IMR-90 (cell line): ENCODE measurements at places on chromosomes 1 and 21. TPM values are rescaled to one million over a fixed set of nuclear protein-coding genes. Genes with fewer than 3 reads are reported as not detected.

- H3K36me3 ChIP-seq: no peaks in the 10 kb centered on the region
- no peak overlapping the region for H3K27ac ChIP-seq
- no peak overlapping the region for H3K4me3 ChIP-seq
- H3K4me1 ChIP-seq: no peaks in the 10 kb centered on the region
- no peaks in the 10 kb centered on the region for H3K27me3 ChIP-seq
Observed at GRCh38 chr1:177615251-177615650, 354.6 kb downstream of the SEC16B start.

GRCh38 chr1:219323426-219323825, 149.7 kb downstream of the LYPLAL1 start:
- H3K27ac ChIP-seq: peak overlapping the region; percentile 29; the same call in 1 of the 2 replicates
- no peak overlapping the region for H3K4me3 ChIP-seq
- peaks cover 2% of the 10 kb centered on the region; the same call in 1 of the 2 replicates for H3K36me3 ChIP-seq
- H3K4me1 ChIP-seq: peaks cover 10% of the 10 kb centered on the region
- peaks cover 5% of the 10 kb centered on the region for H3K27me3 ChIP-seq
- DNase-seq: peak; percentile 40

GRCh38 chr1:38727684-38728584, 131.6 kb downstream of the RRAGC start:
- peak; percentile 68 for DNase-seq
- no peak overlapping the region for H3K27ac ChIP-seq
- no peak overlapping the region for H3K4me3 ChIP-seq
- H3K4me1 ChIP-seq: no peaks in the 10 kb centered on the region
- no peaks in the 10 kb centered on the region for H3K36me3 ChIP-seq

- peaks cover 4% of the 10 kb centered on the region for H3K4me1 ChIP-seq
- H3K27me3 ChIP-seq: no peaks in the 10 kb centered on the region
- no peak overlapping the region for H3K4me3 ChIP-seq
- no peak overlapping the region for H3K27ac ChIP-seq
- DNase-seq: no peak
Observed at GRCh38 chr1:54171016-54171415, 18.2 kb upstream of the CDCP2 start.

GRCh38 chr1:170685166-170685565, 21.2 kb downstream of the PRRX1 start:
- H3K27ac ChIP-seq: no peak overlapping the region
- no peak overlapping the region for H3K4me3 ChIP-seq
- H3K4me1 ChIP-seq: peaks cover 7% of the 10 kb centered on the region; the same call in 1 of the 2 replicates
- peak; percentile 94 for DNase-seq
- no peaks in the 10 kb centered on the region for H3K27me3 ChIP-seq

- peak overlapping the region; percentile 57 for H3K4me3 ChIP-seq
- H3K27me3 ChIP-seq: no peaks in the 10 kb centered on the region
- H3K27ac ChIP-seq: no peak overlapping the region; the same call in 1 of the 2 replicates
- no peaks in the 10 kb centered on the region for H3K36me3 ChIP-seq
- peaks cover 8% of the 10 kb centered on the region; the same call in 1 of the 2 replicates for H3K4me1 ChIP-seq
- no peak for DNase-seq
Observed at GRCh38 chr1:29259802-29260441, 23.6 kb downstream of the PTPRU start.

DNA sequence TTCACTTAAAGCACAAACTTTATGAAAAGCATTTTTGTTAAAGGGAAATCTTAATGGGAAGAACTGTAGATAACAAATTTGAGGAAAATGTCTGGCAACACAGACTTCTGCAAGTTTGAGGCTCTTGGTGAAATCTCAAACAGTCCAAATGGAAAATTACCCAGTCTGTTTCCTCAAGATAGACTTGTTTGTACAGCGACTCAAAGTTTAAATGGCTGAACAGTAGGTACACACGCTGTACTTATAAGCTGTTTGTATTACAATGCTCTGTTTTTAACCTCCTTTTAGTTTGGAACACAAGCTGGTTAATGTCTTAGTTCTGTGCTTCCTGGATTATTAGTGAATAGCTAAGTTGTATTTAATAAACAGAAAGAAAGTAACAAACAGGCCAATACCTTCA, 217.1 kb downstream of the NFIA start:
- no peak overlapping the region for H3K4me3 ChIP-seq
- no peaks in the 10 kb centered on the region for H3K4me1 ChIP-seq
- no peaks in the 10 kb centered on the region for H3K27me3 ChIP-seq
- no peaks in the 10 kb centered on the region for H3K36me3 ChIP-seq

- no peak for DNase-seq
- no peaks in the 10 kb centered on the region for H3K27me3 ChIP-seq
- peaks cover 28% of the 10 kb centered on the region for H3K4me1 ChIP-seq
- peaks cover 44% of the 10 kb centered on the region for H3K36me3 ChIP-seq
- peak overlapping the region; percentile 52 for H3K27ac ChIP-seq
Observed at GRCh38 chr21:34835526-34835925, 166.7 kb downstream of the CLIC6 start.

DNA sequence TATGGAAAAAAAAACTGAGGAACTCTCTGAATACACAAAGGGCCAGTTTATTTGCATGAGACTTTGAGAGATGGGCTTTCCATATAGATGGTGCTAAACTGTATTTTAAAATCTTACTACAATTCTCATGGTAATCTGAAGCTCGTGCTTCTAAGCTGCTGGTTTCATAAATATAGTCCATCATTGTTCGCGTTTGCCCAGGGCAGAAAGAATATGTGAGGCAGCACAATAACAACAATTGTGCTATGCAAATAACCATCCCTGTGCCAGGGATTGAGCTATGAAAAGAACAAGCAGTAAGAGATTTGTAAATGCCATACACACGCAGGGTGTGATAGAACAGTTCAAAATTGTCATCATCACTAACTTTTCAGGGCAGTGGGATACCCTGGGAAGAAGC, 4.9 kb upstream of the EPS15 start:
- DNase-seq: no peak
- H3K4me3 ChIP-seq: no peak overlapping the region
- no peaks in the 10 kb centered on the region for H3K36me3 ChIP-seq
- H3K27me3 ChIP-seq: no peaks in the 10 kb centered on the region

GRCh38 chr21:28229814-28230213, 762.9 kb downstream of the LTN1 start:
- no peaks in the 10 kb centered on the region for H3K36me3 ChIP-seq
- no peaks in the 10 kb centered on the region for H3K27me3 ChIP-seq
- H3K4me3 ChIP-seq: no peak overlapping the region
- peaks cover 12% of the 10 kb centered on the region for H3K4me1 ChIP-seq
- H3K27ac ChIP-seq: peak overlapping the region; percentile 91; the same call in 1 of the 2 replicates

GRCh38 chr1:192907545-192908243, 98.9 kb downstream of the RGS2 start:
- no peaks in the 10 kb centered on the region for H3K36me3 ChIP-seq
- peak; percentile 20 for DNase-seq
- H3K27ac ChIP-seq: no peak overlapping the region

DNA sequence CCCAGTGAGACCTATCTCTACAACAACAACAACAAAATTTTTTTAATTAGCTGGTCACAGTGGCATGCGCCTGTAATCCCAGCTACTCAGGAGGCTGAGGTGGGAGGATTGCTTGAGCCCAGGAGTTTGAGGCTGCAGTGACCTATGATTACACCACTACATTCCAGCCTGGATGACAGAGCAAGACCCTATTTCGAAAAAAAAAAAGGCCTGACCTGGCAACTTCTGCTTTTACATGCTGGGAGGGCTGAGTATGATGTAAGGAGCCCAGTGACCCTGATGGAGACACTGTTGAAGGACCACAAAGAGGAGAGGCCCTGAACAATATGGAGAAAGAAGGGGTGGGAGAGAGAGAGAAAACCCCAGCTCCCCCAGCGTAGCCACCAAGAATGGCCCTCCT, 9.2 kb upstream of the VPS26C start:
- H3K36me3 ChIP-seq: no peaks in the 10 kb centered on the region
- DNase-seq: no peak
- H3K4me1 ChIP-seq: peaks cover 2% of the 10 kb centered on the region; the same call in 1 of the 2 replicates
- no peak overlapping the region for H3K4me3 ChIP-seq
- peaks cover 1% of the 10 kb centered on the region; the same call in 1 of the 2 replicates for H3K27me3 ChIP-seq

DNA sequence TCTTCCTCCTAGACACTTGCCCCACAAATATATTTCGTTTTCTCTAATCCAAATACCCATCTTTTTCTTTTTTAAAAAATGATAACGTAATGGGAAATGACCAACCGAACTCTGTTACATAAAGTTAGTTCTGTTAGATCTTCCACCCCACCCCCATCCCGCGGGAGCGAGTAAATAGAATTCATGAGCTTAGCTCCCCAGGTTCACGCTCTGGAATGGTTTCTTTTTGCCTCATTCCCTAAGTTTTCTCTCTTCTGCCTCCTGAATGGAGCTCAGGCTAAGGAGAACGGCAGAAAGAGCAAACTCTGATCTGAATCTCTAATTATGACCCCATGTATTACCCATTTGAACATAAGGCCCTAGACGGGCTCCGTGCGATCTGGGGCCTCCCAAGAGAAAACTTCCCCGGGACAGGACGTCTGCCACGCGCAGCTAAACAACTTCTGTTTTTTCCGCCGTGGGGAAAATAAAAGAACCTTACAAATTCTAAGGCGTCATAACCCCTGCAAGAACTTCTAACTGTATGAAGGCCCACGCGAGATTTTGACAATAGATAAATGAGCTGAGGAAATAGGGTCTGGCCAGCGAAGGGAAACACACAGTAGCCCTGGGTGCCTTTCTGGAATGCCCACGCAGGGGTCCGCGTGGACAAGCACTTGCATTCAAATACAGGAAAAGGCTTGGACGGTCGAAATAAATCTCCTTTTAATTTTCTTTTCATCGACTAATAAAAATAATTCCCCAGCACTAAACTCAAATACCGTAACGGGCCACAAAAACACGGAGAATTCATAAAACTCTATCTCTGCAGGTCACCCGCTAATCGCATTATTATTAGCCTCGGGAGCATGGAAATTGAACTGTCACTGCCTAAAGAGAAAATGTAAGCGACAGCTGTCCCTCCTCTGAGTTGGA, 2.2 kb downstream of the TBX15 start:
- peaks cover 98% of the 10 kb centered on the region for H3K27me3 ChIP-seq
- H3K27ac ChIP-seq: no peak overlapping the region
- no peaks in the 10 kb centered on the region for H3K4me1 ChIP-seq
- H3K36me3 ChIP-seq: no peaks in the 10 kb centered on the region
- no peak overlapping the region for H3K4me3 ChIP-seq
- DNase-seq: no peak

GRCh38 chr1:221711656-221712055, 30.2 kb downstream of the DUSP10 start:
- H3K27me3 ChIP-seq: no peaks in the 10 kb centered on the region
- H3K27ac ChIP-seq: peak overlapping the region; percentile 47
- DNase-seq: no peak
- H3K4me1 ChIP-seq: peaks cover 32% of the 10 kb centered on the region
- peaks cover 14% of the 10 kb centered on the region for H3K36me3 ChIP-seq

DNA sequence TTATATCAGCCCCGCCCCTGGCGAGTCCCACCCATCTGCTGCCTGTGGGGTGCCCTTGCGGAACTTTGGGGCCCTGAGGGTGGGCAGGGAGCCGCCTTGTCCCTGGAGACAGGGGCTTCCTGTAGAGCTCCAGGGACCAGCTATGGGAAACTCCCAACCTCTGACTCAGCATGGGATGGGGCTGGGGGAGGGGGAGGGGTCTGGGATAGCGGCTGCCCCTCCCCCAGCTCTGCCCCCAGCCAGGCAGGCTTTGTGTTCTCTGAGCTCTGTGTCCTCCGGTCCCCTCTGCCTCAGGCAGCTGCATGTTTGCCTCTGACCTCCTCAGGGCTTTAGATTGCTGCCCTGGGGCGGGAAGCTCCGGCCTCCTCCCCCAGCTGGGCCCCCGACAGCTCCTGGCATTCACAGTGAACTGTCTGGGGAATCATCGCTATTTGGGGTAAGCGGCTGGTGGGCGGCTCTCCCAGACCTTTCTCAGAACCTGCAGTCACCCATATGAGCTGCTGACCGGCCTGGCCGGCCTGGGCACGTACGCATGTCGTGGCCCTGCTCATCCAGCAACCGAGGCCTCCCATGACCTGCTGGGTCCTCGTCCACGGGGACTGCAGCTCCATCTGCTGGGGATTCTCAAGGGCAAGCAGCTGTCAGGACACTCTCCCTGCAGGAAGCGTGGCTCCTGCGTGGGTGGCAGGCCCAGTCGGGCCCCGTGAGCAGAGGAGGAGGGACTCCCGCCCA, 17.1 kb downstream of the ARHGEF16 start:
- H3K4me3 ChIP-seq: no peak overlapping the region
- peak; percentile 53 for DNase-seq
- no peaks in the 10 kb centered on the region for H3K36me3 ChIP-seq
- H3K27ac ChIP-seq: no peak overlapping the region
- H3K27me3 ChIP-seq: no peaks in the 10 kb centered on the region; the same call in 1 of the 2 replicates
- peaks cover 11% of the 10 kb centered on the region for H3K4me1 ChIP-seq

- H3K4me3 ChIP-seq: no peak overlapping the region
- peak; percentile 64 for DNase-seq
- H3K27ac ChIP-seq: no peak overlapping the region
- H3K27me3 ChIP-seq: no peaks in the 10 kb centered on the region
Observed at GRCh38 chr1:25468033-25468432, 37.3 kb downstream of the MACO1 start.

DNA sequence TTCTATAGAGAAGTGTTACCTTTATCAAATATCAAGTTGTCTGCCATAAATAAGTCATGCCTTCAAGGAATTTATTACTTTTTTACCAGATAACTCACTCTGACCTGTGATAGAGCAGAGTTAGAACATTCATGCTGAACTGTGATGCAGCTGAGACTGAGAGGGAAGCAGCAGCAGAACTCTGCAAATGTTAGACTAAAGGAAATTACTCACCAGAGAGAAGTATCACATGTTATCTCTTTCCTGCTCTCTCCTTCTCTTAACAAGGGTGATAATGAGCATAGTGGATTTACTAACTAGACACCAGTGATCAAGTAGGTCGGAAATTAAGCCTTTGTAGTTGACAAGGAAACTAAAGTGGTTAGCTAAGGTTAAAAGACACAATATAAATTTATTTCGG, 181.6 kb downstream of the RASAL2 start:
- H3K27ac ChIP-seq: no peak overlapping the region
- no peak overlapping the region for H3K4me3 ChIP-seq

Gene IFI44
- 2.5 and 2.7 TPM in 2 replicates for total RNA-seq

Gene ACBD3
- 59.7 and 95.3 TPM in 2 replicates for total RNA-seq

Gene OR2L13
- not detected in 2 replicates for total RNA-seq

Gene LCE4A
- total RNA-seq: not detected in 2 replicates

Gene ADCY10
- under 0.01 TPM in 2 replicates for total RNA-seq

Gene KRTAP11-1
- not detected in 2 replicates for total RNA-seq

Gene CA14
- not detected in 2 replicates for total RNA-seq

Gene A3GALT2
- not detected in 2 replicates for total RNA-seq

Gene SEMA4A
- 0.18 and 0.28 TPM in 2 replicates for total RNA-seq

Gene DMBX1
- total RNA-seq: not detected in 2 replicates

Gene ZYG11A
- 1.9 and 2.0 TPM in 2 replicates for total RNA-seq

Gene PLA2G2C
- total RNA-seq: not detected in 2 replicates

Gene KCNE2
- not detected in 2 replicates for total RNA-seq
